ENCODE measurements at places on chromosomes 2 and 18.

DNA sequence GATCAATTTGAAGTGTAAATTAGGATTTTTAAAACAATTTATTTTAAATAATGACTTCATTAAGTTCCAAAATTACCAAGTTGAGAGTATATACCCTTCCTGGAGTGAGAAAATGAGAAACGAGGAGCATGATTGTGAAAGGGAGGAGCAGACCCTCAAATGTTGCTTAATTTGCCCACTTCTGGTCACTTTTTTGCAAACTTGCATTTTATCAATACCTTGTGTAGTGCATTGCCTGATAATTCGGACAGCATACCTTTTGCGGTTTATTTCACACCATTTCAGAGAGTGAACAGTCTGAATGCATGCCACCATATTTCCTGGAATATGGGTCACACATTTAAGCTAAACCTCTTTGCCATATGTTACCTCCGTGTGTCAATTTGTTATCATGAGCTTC lies 669.7 kb downstream of the RNF144A start:
- no peak for DNase-seq

DNA sequence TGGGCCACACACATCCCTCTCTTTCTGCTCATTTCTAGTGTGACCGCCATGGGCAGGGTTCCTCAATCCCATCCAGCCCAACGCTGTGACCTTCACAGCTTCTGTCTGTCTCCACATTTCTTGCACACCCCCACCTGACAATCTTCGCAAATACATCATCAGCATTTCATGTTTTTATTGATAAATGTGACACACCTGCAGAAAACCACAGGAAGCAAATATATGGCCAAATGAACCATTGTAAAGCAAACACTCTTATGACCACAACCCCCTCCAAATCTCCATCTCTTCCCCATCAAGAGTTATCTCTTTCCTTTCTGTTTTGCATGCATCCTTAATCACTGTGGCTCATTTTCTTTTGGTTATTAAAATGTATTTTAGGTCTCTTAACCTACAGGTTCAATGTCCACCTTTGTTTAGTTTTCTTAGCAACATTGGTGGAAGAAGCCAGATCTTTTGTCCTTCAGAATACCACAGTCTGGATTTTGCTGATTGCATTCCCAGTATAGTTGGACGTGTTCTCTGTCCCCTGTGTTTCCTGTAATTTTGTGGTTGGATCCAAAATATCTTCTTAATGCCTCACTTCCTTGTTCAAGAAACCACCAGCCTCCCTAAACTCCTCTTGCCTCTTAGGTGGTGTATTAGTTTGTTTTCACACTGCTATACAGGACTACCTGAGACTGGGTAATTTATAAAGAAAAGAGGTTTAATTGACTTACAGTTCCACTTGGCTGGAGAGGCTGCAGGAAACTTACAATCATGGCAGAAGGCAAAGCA lies 9.8 kb upstream of the NCK2 start:
- peak; percentile 27 for DNase-seq

DNA sequence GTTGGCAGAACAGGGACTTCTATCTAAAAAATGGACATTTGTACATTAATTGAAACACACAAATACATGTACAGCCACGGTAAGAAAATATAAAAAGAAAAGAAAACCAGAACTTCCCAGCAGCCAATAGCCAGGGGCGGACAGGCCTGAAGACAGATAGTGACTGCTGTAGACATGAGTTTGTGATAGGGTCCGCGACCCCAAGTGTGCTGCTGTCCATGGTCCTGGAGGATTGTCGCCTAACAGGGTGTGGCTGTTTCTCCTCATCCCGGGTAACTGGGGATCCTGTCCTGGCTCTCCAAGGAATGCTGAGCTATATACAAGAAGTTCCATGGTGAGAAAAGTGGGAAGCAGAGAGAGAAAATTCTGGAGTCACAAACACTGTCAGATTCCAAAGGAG lies 266.5 kb upstream of the SALL3 start:
- DNase-seq = no peak

DNA sequence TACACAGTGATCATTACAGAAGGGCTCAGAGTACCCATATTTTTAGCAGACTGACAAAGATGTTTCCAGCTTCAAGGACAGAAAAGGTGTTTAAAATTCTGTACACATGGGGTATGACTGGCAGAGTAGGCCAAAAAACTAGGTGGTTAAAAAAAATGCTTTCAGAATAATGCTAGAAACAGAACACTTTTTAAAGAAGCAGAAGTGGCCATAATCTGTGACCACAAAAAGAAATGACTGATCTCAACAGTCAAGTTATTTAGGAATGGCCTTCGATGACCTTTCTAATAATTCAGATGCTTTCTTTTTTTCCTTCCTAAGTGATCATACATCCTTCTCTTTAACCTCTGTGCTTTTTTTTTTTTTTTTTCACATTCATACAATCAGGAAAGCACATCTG lies 4.1 kb upstream of the AQP4 start:
- no peak for DNase-seq

DNA sequence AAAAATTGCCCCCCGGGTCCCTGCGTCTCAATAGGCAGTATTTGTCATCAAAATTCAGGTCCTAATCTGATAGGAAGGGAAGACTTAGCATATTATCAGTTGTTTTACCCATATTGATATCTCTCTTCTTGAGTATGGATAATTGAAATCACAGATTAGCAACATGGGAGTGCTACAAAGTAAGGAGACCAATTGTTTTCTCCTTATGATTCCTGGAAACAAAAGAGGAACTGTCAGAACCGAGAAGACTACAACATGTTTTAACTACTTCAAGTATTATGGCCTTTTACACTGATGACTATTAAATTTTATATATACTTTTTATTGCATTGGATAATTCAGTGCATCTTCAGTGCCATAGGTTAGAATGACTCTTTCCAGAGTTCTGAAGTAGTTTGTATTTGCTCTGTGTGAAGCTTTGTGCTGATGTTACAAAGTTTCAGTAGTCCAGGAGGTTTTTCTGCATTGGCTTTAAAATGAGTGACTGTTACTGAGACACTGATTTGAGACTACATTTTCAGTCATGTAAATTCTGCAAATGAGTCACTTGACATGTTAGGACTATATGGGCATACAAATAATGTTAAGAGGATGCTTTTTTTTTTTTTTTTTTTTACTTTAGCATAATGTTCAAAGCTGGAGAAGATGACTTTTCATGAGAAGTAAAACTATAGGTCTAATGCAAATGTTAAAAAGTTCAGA lies 19.7 kb upstream of the TLK1 start:
- no peak for DNase-seq
